ENCODE measurements at places on chromosomes 1 and 21.

GRCh38 chr1:248054671-248055070, 8.0 kb downstream of the OR2L3 start:
- no peak for DNase-seq

- DNase-seq: no peak
Measured at GRCh38 chr1:247295746-247296145, 35.9 kb downstream of the ZNF496 start.

DNA sequence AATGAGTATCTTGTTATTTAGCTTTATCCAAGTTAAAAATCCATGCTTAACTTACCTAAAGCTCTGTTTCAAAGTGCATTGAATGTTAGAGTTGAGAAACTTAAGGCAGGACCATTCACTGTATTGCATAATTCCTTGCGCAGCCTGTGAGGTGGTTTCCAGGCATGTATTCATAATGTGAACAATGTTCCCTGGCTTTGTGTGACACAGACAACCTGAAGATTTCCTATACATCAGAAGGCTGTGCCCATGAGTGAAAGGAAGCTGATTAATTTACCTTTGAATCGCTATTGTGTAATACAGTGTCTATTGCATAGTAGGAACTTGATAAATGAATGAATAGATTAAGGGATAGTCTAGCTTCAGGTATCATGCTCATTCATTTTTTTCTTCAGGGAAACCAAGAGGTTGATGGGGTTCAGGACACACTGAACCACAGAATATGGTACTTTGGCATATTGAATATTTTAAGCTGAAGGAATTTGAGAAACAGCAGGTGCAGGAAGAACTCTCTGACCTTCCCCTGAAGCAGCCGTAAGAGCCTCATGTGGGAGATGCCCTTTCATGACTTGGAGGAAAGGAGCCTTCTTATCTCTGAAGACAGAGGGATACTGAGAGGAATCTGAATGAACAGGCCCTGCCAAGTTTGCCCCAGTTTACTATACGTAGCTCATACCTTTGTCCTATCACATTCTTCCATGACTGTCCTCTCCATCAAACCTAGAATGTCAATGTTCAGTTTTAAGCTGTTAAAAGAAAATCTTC, 88.6 kb upstream of the GNG12 start:
- DNase-seq: no peak

- peak; percentile 87 for DNase-seq
Measured at GRCh38 chr1:88462488-88463261, 221.4 kb upstream of the PKN2 start.

DNA sequence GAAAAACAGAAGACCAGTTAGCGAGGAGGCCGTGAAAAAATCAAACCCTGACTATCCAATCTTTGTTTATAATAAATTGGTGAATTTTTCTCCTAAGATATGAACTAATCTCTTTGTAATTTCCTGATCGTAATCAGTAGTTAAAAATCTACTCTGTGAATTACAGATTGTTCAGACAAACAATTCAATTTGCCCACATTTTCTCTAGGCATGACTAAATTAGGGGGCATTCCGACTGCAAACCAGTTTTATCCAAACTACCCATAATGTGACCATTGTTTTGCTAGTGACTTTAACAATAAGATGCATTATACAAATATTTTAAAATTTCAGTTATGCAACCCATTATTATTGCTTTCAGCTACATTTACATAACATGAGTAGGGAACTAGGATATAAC, 546.9 kb upstream of the ADAMTS5 start:
- DNase-seq: no peak

DNA sequence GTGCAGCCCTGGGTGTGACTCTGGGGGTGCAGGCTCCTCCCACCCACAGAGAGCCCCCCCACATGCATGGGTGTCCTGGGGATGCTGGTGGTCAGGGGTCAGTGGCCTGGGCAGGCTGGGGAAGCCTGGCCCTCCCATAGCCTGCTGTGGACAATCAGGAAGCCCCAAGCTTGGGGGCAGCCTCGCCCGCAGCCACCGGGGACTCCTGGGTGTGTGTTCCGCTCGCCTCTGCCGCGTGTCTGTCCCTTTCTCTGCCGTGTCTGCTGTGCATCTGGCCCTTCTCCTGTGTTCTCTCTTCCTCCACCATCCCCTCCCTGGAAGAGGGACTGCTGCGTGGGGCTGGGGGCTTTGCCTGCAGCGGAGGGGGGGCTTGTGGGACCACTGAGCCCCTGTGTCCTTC, 22.9 kb downstream of the AGRN start:
- no peak for DNase-seq

- no peak for DNase-seq
Measured at GRCh38 chr1:64038119-64038518, 165.3 kb upstream of the UBE2U start.

- DNase-seq: no peak
Measured at GRCh38 chr1:230037261-230037660, 29.8 kb upstream of the GALNT2 start.

DNA sequence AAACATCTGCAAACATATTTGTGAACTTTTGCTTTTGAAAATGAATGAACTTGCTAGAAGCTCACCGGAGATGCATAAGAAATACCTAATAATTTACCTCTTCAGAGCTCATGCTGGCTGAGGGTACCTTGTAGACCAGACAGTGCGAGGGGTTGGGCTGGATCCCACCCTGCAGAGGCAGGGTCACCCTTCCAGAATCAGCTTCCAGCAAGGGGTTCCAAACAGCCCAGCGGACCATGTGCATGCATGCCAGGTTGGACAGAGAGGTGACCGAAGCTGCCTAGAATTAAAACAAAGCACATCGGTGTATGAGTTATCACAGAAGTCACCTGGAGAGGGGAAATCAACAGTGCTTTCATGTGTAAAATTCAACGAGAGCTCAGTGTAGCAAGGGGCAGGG, 59.2 kb downstream of the NPHP4 start:
- no peak for DNase-seq

GRCh38 chr1:159152031-159152430, 19.4 kb upstream of the CADM3 start:
- no peak for DNase-seq

DNA sequence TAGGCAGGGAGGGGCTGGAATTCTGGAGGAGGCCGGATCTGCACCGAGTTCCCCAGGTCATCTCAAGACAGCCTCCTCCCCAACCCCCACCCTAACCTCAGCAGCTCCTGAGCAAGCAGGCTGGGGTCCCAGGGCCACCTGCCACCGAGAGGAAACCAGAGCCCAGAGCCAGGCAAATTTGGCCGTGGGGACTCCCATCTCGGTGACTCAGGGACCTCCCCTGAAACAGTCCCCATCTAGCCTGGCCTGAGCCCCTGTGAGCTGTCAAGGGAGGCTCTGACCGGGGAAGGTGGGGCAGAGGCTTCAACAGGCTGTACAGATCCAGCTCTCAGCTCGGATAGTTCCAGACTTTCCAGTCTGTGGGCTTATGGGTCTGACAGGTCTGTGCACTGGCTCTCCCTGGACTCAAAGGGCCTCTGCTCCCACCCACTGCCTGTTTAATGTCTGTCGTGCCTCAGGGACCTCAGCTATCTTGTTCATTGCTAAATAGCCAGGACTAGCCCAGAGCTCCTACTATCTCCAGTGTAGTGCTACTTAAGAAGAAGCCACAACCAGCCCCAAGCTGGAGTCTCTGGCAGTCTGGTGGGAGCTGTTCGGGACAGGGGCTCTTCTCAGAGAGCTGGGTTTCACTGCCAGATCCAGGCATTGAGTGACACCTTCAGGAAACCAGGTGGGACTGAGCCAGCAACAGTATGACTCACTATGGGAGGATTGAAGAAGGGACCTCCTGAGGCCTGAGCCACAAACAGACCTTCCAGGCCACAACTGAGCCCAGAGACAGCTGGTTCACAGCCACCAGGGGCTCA, 25.6 kb downstream of the MATN1 start:
- DNase-seq: no peak

DNA sequence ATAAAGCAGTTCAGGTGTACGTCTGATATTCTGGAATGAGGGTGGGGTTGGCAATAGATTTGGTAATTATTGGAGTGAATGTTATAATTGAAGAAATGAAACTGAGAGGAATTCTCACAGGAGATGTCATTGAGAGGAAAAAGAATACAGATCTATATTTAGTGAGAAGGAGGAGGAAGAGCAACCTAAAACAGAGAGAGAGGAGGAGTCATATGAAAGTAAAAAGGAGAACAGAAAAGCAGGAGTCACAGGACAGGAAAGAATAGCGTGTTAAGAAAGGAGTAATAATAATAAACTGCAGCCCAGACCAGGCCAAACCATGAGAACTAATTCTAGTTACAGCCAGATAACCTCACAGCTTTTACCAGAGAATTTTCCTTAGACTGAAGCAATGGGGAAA, 62.7 kb upstream of the MROH9 start:
- DNase-seq: no peak

- DNase-seq: peak; percentile 16
Measured at GRCh38 chr1:101781201-101781831, 215.4 kb downstream of the OLFM3 start.

DNA sequence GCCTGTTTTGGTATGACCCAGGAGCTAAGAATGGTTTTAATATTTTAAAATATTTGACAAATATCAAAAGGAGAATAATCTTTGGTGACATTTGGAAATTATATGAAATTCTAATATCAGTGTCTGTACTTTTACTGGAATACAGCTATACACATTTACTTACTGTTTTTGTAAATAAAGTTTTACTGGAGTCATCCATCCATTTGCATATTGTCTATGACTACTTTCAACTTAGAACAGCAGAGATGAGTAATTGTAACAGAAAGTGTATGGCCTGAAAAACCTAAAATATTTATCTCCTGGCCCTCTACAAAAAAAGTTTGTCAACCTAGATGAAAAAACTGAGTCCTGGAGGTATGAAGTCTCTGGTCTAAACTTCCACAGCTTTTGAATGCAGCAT, 5.8 kb upstream of the MAP3K7CL start:
- no peak for DNase-seq

DNA sequence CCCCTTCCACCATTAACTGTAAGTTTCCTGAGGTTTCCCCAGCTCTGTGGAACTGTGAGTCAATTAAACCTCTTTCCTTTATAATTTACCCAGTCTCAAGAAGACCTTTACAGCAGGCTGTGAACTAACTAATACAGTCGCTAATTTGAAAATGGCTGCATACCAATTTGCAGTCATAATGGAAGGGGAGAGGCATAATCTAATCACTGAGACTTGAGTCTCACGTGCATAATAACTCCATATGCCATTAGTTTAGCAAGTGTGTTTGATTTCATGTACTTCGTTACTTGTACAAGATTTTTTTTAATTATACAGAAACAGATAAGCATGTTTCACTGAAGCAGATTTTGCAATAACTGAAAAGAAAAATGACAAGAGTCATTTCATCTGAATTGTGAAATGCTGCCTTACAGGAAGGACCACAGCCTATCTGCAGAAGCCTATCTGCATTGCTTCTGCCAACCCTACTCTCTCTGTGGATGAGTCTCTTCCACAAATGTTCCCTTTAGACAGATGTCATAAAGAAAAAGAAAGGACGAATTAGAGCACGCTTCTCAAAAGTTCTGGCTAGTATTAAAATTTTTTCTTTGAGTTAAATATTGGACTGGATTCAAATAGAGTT, 99.1 kb downstream of the PTGER3 start:
- no peak for DNase-seq

DNA sequence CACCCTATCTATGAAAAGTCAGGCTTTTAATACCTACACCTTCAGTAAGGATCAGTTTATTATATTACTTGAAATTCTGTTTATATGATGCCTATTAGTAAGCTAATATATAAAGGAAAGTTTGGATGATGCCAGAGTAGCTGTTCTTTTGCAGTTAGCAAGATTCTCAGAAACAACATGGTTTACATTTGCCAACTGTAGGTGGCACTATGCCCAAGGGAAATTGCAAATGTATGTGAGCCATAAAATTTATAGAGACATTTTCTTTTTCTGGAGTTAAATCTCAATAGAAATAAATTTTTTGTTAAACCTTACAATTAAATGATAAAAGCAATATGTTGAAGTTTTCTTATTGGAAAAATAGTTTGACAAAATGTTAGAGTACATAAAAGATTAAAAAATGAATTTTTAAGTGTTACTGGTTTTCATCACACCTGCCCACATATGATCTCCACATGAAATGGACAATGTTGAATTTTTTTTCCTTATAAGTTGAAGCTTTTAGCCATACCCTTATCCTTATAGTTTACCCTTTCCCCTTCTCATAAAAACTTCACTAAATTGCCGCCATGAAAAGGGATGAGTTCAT, 32.1 kb upstream of the EPHX4 start:
- peak; percentile 32 for DNase-seq

- DNase-seq: no peak
Measured at GRCh38 chr21:21750124-21750825, 752.1 kb downstream of the NCAM2 start.

DNA sequence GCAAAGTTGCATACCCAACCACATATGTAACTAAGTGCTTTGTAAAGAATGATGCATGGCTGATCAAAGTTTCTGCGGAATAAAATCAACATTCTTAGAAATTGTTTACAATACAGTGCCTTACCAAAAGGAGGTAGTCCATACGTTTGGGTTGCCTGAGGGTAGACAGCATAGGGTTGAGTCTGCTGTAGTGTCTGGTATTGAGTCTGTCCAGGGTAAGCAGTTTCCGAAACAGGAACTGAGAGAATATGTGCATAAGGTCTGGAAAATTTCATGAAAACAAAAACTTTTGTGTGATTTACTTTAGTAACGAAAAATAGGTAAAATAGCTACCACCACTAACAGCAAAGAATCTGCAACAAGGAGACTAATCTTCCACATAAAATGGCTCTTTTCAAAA, 53.0 kb downstream of the EYA3 start:
- no peak for DNase-seq

- no peak for DNase-seq
Measured at GRCh38 chr1:212858461-212859265, 588 bp downstream of the FLVCR1 start.

Measured in D341Med (cell line).